Lower leg skin (tissue), 4 donors: ENCODE measurements at places on chromosomes 12 and 14. TPM values are rescaled to one million over a fixed set of nuclear protein-coding genes. Genes with fewer than 3 reads are reported as not detected.

DNA sequence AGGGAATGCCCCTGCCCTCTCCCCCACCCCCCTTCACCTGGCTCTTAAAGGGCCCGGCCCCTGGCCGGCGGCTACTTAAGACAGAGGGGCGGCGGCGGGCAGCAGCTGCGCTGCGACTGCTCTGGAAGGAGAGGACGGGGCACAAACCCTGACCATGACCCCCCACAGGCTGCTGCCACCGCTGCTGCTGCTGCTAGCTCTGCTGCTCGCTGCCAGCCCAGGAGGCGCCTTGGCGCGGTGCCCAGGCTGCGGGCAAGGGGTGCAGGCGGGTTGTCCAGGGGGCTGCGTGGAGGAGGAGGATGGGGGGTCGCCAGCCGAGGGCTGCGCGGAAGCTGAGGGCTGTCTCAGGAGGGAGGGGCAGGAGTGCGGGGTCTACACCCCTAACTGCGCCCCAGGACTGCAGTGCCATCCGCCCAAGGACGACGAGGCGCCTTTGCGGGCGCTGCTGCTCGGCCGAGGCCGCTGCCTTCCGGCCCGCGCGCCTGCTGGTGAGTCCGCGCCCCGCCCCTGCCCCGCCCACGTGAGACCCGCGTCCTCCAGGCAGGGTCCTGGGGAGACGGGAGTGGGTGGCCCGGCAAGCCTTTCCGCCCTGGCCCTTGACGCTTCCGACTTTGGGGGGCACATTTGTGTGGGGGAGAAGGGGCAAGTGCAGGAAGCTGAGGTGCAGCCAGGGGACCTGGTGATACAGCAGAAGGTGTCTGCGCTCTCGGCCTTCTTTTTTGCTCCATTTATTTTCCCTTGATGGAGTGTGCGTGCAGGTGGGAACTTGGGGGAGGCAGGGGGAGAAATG, at the start of gene IGFBP6:
Gene IGFBP6 (plus strand): TSS at position 104 of the 790 bp plus-strand sequence. CDS start 51 bp downstream, at position 155.
- peak; percentile 91 for DNase-seq

CMKLR1 gene
- total RNA-seq, result 3.0 TPM

NRXN3 gene
- 1.7 TPM for total RNA-seq

DBX2 gene
- total RNA-seq, result 1.0 TPM

GRCh38 chr14:61187196-61187905, 93.8 kb downstream of the TMEM30B start:
- DNase-seq, result no peak

PTPRO gene
- 0.29 TPM for total RNA-seq

PROX2 gene
- total RNA-seq, result 0.42 TPM

DNA sequence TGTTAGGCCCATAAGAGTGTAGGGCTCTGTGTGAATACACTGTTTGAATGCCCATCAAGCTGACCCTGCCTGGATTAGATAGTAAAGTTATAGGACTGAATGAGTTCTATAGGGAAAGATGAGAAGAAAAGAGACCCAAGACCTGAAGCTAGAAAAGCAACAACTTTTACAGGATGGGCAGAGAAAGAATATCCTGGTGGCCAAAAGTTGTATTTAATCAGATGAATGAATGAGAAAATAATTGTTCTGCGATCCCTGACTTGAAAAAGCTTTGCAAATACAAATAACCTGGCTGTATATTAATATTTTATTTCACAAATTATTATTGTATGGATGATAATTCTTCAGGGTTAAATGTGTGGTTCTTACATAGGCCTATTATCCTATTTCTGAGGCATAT, 2.8 kb upstream of the ANO6 start:
- DNase-seq, result no peak

DNA sequence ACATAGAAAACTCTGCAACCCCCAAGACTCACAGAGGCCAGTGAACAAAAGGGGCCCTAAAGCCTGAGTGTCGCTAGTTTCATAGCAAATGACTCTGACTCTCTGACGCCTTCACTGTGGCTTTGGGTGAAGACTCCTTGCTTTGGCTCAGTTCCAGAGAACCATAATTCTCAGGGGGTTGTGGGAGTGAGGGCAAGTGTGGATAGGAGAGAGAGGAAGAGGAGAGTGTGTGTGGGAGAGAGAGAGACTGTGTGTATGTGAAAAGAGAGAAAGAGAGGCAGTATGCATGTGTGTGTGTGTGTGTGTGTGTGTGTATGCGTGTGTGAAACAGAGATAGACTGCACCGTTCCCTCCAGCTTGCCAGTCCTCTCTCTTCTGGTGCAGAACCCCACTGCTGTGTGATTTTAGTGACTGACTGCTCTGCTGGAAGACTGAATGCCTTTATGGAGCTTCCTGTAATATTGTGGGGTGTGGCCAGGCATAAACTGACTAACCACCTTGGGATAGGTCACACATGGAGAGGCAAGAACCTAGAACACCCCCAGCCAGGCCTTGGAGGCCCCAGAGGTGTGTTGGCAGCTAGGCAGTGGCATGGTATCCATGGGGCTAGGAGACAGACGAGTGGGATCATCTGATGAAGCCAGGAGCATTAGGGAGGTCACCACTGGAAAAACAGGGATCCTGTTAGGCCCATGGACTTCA, 45.9 kb upstream of the STXBP6 start:
- no peak for DNase-seq

DNA sequence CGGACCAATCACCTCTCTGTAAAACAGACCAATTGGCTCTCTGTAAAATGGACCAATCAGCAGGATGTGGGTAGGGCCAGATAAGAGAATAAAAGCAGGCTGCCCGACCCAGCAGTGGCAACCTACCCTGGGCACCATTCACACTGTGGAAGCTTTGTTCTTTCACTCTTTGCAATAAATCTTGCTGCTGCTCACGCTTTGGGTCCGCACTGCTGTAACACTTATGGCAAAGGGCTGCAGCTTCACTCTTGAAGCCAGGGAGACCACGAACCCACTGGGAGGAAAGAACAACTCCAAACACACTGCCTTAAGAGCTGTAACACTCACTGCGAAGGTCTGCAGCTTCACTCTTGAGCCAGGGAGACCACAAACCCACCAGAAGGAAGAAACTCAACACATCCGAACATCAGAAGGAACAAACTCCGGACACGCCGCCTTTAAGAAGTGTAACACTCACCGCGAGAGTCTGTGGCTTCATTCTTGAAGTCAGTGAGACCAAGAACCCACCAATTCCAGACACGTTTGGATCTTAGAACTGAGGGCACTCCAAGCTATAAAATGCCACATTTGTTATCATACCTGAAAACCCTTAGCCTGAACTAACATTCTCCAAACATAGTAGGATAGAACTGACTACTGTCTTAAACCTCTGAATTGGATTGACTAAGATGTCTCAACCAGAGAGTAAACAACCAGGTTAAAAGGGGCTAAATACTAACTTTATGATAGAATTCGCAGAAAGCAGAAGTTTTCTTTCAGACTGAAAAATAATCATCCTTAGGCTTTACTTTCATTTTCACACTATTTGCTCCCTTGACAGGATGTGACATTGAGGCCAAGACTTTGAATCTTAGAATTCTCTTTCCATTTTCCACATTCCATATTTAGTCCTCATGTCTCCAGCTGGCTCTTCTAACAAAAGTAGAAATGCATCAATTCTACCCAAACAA, 33.6 kb downstream of the CDKL1 start:
- no peak for DNase-seq

DNA sequence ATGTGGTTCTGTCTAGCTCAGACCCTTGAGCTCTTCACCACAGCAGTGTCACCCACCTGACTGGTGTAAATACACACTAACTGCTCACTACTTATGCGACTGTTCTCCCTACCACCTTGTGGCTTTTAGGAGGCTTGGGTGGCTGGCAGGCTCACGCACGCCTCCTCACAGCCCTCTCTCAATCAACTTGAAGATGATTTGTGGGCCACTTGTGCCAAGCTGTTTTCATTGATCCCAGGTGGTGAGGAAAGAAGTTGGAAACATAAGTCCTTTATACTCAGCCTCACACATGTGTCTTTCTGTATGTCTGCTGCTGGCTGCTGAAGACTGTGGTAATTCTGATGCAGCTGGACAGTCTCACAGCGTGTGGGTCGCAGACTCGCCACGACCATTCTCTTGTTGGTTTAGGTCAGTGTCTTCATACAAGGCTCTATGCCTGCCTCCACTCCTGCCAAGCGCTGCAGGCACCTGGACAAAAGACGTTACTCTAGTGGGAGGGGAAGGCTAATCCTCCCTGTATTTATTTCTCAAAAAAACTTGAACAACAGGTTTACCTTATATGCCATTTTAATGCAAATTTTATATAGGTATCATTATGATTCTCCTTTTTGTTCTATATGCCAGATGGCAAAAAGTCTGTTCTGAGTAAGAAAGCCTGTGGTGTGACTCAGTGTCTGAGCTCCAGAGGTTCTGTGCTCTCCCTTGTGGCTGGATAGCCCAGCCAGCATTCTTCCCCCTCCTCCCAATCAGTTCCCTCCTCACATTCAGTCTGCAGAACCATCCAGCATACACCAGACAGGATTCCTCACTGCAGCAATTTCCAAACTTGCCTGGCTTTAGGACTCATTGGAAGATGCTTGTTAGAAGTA, 115.6 kb downstream of the DIP2B start:
- no peak for DNase-seq

DNA sequence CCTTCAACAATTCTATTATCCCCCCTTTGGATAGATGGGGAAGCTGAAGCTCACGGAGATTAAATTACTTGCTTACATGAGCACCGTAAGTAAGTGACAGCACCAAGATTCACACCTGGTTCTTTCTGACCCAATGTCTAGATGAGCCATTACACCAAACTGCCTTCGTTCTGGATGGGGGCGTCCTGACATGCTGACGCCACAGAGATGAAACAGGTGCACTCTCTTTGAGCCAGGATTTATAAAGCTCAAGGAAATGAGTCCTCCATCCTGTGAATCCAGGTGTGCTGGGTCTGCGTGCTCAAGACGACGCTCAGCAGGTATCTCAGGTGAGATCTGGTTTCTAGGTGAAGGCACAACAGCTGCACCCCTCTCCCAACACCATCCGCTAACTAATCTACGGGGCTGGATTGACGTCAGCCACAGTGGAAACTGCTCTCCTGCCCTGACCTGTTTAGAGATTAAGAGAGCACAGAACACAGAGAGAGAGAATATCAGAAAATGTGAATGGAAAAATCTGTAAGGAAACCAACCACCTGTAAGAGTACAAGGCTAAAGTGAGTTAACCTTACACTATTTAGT, 61.6 kb downstream of the KSR2 start:
- DNase-seq, result no peak

ANAPC5 gene
- 89.5 TPM for total RNA-seq

DNA sequence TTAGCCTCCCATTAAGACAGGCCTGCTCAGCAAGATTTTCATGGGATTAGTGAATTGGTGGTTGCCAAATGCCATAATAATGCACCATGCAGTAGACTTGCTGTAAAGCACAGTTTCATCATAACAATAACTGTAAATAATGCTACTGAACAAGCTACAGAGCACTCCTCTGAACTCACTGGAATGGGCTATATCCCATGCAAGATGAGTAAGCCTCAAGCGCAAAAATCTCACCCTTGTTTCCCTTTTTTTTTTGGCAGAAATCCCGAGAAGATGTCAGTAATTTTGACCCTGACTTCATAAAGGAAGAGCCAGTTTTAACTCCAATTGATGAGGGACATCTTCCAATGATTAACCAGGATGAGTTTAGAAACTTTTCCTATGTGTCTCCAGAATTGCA, 145.9 kb upstream of the HIF1A start:
- DNase-seq, result no peak

GRCh38 chr14:101843665-101844064, 82.2 kb downstream of the PPP2R5C start:
- DNase-seq, result no peak

DNA sequence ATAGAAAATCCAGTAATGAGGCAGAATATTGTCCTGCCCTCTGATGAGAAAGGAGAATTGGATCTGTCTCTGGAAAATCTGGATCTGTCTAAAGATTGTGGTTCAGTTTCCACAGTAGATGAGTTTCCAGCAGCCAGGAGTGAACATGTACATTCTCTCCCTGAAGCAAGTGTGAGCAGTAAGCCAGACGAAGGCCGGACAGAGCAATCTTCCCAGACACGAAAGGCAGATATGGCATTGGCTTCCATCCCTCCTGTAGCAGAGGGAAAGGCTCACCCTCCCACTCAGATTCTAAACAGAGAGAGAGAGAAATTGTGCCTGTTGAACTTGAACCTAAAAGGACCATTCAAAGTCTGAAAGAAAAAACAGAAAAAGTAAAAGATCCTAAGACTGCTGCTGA, 31.4 kb downstream of the PARP11 start:
- no peak for DNase-seq

GRCh38 chr14:64971943-64972791, at the start of gene RAB15:
TSS of gene RAB15 (minus strand) at chr14:64972336. CDS start at chr14:64972076, 260 bp downstream.
- DNase-seq, result no peak

MMP19 gene
- 4.2 TPM for total RNA-seq

MYBPC1 gene
- total RNA-seq, result 6.8 TPM

DNA sequence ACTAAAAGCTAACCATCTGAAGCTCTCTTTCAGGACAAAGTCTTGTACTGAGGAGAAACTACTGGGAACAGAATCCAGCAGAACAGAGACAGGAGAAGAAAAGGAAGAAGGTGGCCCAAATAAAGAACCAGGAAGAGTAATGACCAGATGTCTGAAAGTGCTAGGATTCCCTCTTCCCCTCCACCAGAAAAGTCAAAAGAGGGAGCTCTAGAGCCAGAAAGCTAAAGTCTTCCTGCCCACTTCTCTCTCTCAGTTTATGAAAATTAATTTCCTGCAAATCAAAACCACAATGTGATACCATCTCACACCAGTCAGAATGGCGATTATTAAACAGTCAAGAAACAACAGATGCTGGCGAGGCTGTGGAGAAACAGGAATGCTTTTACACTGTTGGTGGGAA, 47.2 kb downstream of the SPPL3 start:
- no peak for DNase-seq

KLRC3 gene
- total RNA-seq, result not detected

GRCh38 chr14:92603309-92604242, 90.0 kb downstream of the RIN3 start:
- DNase-seq, result no peak

DNA sequence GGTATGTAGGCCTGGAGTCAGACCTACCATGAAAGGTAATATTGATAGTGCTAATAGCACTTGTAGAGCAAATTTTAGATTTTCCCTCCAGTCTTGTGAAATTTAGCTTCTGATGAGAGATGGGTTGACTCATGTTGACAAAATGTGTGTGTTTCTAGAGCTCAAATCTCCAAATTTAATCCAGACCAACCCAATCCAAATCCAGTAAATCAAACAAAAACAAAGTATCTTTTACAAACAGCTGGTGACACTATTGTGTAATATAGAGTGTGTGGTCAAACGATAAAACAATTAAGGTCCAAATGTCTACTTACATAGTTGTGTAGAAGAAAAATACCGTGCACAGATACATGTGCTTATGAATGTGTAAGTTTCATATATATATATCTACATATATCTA, 63.4 kb upstream of the KITLG start:
- no peak for DNase-seq

DNA sequence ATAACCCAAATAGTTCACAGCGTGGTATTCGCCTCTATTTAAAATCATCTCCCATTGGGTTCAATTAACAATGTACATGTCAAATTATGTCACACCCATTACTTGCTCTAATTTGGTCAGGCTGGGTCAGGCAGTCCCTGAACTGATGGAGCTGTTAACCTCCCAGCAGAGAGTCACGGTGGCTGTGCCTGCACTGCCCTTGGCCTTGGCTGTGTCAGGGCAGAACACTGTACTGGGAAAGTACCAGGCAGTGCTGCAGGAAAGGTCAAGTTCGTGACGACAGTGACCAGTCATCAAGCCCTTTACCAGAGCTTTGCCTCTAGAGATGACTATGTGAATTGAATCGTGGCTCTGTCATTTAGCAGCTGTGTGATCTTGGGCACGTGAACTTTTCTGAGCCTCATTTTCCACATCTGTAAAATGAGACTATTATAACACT, 100.0 kb downstream of the ARF6 start:
- DNase-seq, result no peak

AKAP3 gene
- total RNA-seq, result 1.4 TPM

BHLHE41 gene
- total RNA-seq, result 7.7 TPM

- DNase-seq, result no peak
Measured at GRCh38 chr12:114064497-114064896, 98.4 kb upstream of the RBM19 start.
